Thyroid gland (tissue), 4 donors: ENCODE measurements at places on chromosomes 2 and 18. TPM values are rescaled to one million over a fixed set of nuclear protein-coding genes. Genes with fewer than 3 reads are reported as not detected.

Gene HRH4
- total RNA-seq, result not detected

Gene REV1
- 68.3 TPM for total RNA-seq

- no peak for DNase-seq
These were observed 302.4 kb upstream of the HS6ST1 start for GRCh38 chr2:128621074-128621473.

- no peak for DNase-seq
These were observed 107.3 kb downstream of the TANC1 start for GRCh38 chr2:159075727-159076126.

Gene WDCP
- total RNA-seq, result 6.0 TPM

- DNase-seq, result no peak
These were observed 186.5 kb downstream of the LNPK start for GRCh38 chr2:175815537-175815936.

DNA sequence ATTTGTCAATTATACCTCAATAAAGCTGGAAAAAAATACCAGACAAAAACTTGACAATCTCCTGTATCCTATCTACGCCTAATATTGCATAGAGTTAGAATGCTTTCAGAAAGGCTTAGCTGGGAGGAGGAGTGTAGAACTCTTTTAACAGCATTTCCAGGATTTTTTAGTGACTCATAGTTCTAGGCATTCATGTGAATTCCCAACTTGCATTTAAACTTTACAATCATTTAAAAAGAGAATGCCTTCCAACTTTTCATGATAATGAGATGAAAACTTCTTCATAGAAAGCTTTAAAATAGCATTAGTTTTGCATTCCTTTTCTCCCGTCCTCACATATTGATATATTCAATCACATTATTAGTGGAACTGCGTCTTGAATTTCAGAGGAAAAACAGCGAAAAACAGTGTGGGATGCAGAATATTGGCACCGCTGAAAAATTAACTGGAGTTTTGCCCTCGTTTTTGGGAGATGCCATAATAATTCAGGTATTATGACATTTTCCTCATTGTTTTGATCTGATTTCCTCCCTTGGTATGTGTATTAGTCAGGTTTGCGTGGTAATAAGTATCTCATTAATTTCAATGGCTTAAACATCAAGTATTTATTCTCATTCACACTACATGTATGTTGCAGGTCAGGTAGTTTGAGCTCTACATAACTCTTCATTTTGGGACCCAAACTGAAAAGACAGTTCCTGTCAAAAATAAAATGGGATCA is 293.2 kb upstream of the FIGN start:
- no peak for DNase-seq

- peak; percentile 21 for DNase-seq
These were observed 19.3 kb downstream of the SPEG start for GRCh38 chr2:219453671-219454590.

DNA sequence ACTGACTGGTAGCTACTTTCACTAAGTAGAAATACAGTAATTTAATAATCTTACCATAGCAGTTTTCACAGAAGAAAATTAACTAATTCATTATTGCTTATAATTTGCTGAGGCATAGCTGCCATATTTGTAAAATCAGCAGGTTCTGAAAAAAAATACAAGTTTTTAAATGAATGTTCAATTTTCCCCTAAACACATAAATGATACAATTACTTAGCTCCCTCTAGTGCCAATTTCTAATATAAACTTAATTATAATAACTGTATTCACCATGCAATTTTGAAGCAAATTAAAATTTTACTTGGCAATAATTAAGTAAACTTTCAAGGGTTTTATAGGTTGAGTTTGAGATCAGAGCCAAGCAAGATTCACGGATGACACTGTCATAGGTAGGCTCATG is 1321.6 kb upstream of the ACVR2A start:
- DNase-seq, result no peak

DNA sequence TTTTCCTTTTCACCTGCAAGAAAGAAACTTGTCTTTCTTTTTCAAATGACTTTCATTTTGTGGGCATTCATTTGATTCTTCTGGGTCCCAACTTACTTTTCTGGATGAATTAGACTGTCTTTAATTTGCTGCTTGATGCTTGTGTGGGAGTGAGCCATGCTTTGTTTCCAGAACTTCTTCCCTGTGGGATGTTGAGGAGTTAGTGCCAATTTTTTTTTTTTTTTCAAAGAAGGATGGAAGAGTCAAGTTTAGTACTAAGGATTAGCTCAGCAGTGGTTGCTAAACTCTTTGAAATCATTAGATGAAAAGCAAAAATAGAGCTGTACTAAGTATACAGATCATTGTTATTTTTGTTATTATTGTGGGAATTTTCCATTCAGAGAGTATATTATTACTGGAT is 17.2 kb upstream of the KCTD1 start:
- no peak for DNase-seq

DNA sequence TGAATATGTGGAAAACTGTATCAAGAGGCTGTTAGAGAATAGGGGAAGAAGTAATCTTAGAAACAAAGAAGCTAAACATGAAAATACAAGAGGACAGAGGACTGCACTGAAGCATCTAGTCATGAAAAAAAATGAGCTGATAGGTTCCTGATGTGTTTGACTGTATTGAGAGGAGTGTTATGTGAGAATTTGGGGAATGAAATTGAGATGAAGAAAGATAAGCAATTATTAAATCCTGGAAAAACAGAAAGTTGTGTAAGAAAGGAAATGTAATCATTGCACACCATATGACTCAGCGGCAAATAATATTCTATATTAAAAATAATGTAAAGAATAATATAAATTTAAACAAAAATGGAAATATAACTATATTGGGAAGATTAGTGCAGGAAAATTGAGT is 71.2 kb downstream of the SEMA4F start:
- DNase-seq, result no peak

Gene TMEM17
- 3.8 TPM for total RNA-seq

Gene HOXD3
- 3.0 TPM for total RNA-seq

GRCh38 chr18:45463451-45463850 is 151.8 kb upstream of the SLC14A2 start:
- DNase-seq, result no peak

DNA sequence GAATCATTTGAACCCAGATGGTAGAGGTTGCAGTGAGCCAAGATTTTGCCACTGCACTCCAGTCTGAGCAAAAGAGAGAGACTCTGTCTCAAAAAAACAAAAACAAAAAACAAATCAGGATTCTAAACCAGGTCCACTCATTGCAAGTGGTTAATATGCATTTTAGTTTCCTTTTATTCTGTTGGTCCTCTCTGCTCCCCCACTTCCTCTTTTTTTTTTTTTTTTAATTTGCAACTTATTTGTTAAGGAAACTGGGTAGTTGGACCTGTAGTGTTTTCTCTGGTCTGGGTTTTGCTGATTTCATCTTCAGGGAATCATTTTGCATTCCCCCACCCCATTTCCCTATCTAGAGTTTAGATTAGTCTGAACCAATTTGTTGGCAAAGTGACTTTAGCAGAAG is 14.0 kb downstream of the FER1L5 start:
- DNase-seq, result no peak

GRCh38 chr2:189599245-189599644 is 18.7 kb upstream of the SLC40A1 start:
- peak; percentile 32 for DNase-seq

- no peak for DNase-seq
These were observed 310.8 kb downstream of the AGAP1 start for GRCh38 chr2:235804676-235805075.

- no peak for DNase-seq
These were observed 850.3 kb downstream of the DPP10 start for GRCh38 chr2:115292742-115293141.

GRCh38 chr2:224838335-224838734 is 122.2 kb upstream of the CCDC195 start:
- DNase-seq, result no peak

- no peak for DNase-seq
These were observed 239.8 kb downstream of the SETBP1 start for GRCh38 chr18:44920441-44920840.

DNA sequence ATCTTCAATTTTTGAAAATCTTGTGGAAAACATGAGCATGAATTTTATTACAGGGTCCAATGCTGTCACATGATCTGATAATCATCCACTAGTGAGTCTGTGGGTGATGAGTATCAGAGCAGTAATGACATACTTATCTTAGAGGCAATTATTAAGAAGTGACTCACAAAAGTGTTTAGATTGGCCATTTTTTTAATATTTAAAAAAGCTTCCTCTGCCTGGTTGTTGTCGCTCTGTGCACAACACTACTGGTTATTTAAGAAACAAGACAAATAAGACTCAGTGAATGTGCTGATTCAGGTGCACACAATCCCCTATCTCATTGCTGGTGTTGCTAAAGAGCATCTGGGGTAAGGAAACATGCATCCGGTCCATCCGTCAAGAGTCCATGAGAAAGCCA is 665.8 kb upstream of the ZEB2 start:
- no peak for DNase-seq

- no peak for DNase-seq
These were observed 161.5 kb downstream of the NAPG start for GRCh38 chr18:10687161-10687925.

DNA sequence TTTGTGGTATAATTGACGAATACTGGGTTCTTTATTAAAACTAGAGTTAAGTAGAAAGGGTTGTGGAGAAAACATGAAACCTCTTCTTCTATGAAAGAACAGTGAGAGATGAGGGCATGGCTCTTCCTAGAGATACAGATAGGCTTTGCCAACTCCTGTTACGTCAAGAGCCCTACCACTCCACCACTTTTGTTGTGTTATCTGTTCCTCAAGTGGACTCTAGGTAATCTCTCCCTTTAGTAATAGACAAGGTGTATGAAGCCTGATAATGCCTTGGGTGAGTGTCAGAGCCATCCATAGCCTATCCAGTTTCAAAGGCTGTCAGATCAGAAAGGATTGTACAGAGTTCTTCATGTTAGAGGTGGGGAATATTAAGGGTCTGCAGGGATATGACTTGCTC is 176.4 kb downstream of the SETBP1 start:
- DNase-seq, result no peak

Gene CENPA
- total RNA-seq, result not detected

Gene SPHKAP
- 1.5 TPM for total RNA-seq

DNA sequence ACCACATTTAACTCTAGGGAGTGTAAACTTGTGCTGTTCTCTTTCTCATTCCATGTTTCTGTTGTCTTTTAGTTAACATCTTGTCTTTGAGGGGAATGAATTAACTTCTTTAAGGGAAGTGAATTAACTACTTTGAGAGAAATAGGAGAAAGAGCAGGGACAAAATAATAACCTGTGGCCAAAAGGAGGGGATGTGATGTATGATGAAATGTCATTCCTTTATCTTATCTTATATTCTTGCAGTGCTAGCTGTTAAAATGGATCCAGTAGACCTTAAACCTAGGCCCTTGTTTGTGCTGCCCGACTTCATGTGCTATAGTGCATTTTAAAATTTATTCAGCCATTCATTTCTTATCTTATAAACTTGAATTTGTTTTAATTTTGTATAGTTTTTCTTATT is 18.4 kb downstream of the ABI2 start:
- DNase-seq, result no peak

DNA sequence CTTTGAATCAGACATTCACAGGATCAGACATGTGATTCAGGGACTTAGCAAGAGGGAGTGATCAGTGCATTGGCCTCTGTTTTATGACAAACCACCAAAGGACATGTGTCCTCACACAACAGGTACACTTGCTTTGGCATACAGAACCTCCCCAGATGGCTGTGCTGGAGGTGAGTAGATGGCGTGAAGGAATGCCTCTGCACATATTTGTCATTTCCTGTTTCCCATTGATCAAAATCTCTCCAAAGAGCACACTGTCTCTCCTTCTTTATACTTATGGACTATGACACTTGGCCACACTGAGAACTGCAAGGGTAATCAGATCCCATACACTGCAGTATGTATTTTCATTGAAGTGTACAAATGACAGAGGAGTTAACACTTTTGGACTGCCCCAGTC is 927.6 kb downstream of the TSN start:
- no peak for DNase-seq

Gene TCF4
- total RNA-seq, result 140 TPM

DNA sequence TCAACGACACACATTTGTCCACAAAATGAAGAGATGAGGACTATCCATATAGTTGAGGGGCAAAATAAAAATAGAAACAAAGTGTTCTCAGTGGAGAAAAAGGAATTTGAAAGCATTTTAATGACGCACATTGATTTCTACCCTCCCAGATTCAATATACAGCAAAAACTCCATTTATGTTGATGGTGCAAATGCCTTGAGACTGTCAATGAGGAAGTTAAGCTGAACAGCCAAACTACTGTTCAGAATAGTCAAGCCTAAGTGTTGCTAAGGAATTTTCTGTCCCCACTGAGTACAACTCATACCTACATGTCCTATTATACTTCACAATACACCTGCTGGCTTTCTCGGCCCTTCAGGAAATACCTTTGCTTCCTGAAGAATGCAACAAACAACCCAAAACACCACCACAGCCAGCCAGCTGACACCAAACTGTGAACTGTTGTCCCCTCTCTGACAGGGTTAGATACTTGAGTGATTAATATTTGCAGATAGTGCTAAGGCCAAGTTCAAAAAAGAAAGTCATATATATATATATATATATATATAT is 27.8 kb upstream of the DARS1 start:
- DNase-seq, result no peak

DNA sequence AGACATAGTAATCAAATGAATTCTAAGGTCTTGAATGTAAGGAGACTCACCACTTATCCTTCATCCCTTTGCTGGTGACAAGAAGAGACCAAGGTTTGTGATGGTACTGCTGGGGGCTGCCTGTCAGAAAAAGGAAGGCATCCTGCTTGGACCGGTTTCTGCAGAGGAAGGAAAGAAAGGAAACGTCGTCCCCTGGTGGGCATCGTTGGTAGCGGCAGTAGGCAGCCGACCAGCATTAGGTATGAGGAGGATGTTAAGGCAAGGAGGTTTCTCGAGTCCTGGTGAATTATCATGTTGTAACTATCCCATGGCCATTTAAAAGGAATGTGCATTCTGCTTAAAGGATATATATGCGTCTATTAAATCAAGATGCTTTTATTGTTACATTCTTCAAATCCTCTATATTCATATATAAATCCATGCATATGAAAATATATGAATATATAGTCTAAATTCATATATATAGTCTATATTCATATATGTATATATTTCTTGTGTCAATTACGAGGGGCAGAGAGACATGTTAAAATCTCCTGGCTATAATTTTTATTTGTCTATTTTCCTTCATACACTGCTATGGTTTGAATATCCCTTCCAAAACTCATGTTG is 94.4 kb upstream of the TGFA start:
- peak; percentile 72 for DNase-seq

DNA sequence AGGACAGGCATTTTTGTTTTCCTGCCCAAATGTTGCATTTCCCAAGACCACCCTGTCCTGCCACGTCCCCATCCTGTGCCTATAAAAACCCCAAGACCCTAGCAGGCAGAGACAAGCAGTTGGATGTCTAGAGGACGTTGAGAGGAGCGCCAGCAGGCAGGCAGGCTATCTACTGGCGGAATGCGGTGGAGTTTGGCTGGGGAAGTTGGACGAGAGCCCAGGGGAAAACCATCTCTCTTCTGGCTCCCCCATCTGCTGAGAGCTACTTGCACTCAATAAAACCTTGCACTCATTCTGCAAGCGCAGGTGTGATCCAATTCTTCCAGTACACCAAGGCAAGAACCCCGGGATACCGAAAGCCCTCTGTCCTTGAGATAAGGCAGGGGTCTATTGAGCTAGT is 72.5 kb downstream of the ARL6IP6 start:
- no peak for DNase-seq

Gene UGT1A9
- total RNA-seq, result not detected
